Left hindlimb (tissue), 1 donor: ENCODE measurements at places on chromosomes 6 and 20.

GRCh38 chr6:5712349-5713215, 294.1 kb downstream of the NRN1 start:
- no peak for DNase-seq

DNA sequence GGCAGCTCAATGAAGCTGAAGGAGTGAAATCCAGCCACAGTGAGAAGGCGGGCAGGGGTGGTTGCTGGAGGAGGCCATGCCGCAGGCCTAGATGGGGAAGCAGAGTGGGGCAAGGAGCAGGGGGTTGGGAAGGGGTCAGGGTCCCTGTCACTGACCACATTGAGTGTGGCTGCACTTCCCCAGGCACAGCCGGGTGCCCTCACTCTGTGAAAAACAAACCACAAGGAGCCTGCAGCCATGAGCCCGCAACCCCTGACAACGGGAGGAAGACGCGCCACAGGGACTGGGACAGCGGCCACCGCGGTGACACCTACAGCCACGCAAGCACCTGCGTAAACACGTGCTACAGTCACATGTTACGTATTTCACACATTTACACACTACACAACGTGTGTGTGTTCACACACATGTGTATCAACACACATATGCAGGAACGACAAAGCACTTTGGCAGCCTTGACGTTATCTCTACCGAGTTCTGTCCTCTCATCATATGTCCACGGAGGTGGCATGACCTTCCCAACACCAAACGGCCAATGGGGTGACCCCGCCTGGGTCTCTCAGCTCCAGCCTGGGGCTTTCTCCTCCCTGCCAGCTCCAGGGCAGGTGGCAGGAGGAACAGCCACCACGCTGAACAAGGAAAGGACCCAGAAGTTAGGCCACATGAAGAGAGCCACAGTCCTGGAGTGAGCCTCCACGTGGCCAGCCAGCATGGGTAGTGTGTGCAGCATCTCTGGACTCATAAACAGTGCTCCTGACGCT, 137.6 kb upstream of the RPS6KA2 start:
- DNase-seq, result no peak

- peak; percentile 34 for DNase-seq
Measured at GRCh38 chr6:43823879-43824702, 54.1 kb downstream of the VEGFA start.

DNA sequence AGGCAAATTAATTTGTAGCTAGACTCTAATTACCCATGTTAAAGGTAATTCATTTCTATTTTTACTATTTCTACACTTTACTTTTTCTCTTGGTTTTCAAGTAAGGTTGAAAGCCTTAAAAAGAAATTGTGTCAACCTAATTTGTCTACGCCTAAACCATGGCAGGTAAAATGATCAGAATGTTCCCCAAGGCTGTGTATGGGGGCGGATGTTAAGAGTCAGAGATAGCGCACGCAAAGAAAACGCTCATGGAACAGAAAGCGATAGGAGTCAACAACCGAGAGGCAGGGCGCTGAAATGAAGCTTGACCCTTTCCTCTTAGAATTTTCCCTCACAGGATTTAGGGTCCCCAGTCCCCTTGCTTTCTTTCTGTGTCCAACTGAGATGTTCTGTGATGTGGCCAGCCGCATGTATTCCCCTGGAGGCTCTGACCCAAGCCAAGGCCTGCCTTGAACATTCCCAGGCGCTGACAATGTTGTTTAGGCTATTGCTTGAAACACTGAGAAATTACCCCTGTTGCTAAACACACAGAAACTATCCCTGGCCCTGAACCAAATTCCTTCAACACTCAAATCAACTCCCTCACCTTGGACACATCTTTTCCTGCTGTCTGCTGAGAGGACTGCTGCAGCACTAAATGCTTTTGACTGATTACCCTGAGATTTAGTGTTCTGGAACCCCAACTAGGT, 10.9 kb downstream of the PSMB1 start:
- no peak for DNase-seq

- peak; percentile 57 for DNase-seq
Measured at GRCh38 chr6:160101277-160102205, 20.1 kb upstream of the SLC22A1 start.

GRCh38 chr6:170005665-170006064, 254.2 kb downstream of the ERMARD start:
- DNase-seq, result no peak

- no peak for DNase-seq
Measured at GRCh38 chr20:31979713-31980426, 11.9 kb downstream of the XKR7 start.

DNA sequence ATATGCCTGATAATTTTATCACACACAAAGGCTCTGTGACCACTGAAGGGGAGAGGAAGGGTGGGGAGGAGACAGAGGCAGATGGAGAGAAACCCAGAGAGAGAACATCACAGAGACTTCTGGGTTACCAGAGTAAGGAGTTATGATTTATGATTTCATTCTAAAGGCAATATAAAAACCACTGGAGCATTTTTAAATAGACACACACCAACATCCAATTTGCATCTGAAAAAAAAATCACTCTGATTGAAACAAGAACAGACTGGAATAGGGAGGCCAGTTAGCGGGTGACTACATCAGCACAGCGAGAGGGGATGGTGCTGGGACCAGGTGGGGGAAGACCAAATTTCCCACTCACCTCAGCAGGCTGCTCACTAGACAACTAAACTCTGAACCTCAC, 104.8 kb downstream of the AGPAT4 start:
- DNase-seq, result no peak

DNA sequence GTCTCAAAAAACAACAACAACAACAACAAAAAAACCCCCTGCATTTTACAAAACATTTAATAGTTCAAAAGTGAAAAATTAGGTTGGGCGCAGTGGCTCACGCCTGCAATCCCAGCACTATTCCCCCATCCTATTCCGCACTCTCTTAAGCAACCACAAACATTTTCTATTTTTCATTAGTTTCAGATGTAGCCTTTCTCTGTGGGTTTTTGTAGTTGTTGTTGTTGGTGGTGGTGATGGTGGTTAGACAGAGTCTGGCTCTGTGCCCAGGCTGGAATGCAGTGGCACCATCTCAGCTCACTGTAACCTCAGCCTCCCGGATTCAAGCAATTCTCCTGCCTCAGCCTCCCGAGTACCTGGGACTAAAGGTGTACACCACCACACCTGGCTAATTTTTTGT, 6.4 kb upstream of the GMNN start:
- DNase-seq, result no peak

- DNase-seq, result peak; percentile 91
Measured at GRCh38 chr6:159693128-159693893, at the start of gene SOD2. Gene SOD2 (minus strand): TSS chr6:159693241. CDS start chr6:159693167, 74 bp downstream.

DNA sequence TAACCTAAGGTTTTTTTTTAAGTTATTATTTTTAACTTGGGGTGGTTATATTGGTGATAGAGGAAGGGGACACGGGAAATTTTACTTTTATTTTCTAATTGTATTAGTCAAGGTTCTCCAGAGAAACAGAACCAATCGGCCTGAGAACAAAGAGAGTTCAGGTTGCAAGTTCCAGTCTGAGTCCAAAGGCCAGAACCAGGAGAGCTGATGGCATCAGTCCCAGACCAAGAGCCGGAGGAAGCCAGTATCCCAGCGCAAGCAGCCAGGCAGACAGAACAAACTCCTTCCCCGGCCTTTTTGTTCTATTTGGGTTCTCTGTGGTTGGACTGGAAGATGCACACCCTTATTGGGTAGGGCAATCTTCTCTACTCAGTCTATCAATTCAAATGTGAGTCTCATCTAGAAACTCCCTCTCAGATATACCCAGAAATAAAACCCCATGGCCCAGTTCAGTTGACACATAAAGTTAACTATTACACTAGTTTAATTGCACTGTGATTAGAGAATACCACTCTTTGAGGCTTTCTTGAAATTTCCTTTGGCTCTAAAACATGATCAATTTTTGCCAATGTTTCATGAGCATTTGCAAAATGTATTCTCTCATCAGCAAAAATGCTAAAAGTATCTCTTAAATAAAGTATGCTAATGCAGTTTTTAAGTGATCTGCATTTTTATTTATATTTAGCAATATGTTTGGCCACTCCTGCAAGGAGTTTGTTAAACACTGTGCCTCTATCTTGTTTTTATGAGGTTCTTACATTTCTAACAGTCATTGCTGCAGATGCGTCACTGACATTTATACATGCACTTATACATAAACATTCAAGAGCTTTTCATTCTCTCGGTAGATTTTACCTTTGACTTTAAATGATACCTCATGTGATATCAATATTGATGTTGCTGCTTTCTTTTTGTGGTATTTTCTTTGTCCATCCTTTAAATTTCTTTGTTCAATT, 103.2 kb upstream of the SSTR4 start:
- no peak for DNase-seq

DNA sequence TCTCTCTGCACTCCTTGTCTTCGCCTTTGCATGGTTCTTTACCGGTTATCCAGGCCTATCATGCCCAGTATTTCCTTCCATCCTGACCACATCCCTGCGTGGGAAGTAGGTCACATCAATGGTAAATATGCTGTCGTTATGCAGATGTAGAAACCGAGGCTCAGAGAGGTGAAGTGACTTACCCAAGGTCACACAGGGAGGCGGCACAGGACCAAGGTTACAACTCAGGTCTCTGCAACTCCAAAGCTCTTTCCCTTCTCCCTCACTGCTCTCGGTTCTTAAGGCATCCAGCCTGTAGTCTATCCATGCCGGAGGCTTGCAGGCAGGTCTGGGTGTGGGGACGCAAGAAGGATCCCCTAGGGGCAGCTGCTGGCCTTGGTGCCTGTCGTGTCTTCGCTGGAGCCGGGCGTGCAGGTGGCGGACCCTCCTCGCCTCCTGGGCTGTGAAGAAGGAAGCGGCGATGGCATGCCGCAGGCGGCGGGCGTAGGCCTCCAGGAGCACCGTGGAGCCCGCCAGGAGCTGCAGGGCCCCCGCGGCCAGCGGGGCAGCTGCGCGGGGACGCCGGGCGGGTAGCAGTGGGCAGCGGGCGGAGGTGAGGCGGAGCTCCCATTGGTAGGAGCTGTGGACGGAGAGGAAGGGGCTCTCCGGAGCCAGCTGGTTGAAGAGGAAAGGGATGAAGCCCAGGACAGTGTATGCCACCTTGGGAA, 9.1 kb downstream of the OCSTAMP start:
- DNase-seq, result no peak
